ENCODE measurements at places on chromosomes 2 and 18.
A peak's percentile ranks its signal among the peaks of the same experiment; 100 is the strongest.

DNA sequence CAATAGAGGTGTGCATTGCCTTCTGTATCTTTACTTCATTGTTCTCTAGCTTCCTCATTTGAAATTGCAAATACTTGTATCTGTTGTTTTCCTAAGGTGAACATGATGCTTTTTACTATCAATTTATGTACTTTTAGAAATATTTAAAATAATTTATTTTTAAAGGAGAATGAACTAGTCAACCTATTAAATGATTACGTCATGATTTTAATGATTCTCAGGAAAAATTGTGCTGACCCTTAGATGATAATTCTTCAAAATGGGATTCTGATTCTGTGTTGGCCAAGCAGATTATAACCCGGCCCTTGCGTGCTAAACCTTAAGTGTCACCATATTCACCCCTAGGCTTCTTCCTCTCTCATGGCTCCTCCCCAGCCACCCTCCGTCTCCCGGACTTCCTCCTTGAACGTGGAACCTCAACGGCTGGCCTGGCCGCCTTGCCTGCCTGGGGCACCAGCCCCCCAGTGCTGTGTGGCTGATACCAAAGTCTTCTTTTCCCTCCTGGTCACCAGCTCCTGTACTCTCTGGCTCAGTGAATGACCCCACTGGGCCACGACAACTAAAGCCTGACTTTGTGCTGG, 292.0 kb downstream of the GBX2 start:
- no peak for DNase-seq

DNA sequence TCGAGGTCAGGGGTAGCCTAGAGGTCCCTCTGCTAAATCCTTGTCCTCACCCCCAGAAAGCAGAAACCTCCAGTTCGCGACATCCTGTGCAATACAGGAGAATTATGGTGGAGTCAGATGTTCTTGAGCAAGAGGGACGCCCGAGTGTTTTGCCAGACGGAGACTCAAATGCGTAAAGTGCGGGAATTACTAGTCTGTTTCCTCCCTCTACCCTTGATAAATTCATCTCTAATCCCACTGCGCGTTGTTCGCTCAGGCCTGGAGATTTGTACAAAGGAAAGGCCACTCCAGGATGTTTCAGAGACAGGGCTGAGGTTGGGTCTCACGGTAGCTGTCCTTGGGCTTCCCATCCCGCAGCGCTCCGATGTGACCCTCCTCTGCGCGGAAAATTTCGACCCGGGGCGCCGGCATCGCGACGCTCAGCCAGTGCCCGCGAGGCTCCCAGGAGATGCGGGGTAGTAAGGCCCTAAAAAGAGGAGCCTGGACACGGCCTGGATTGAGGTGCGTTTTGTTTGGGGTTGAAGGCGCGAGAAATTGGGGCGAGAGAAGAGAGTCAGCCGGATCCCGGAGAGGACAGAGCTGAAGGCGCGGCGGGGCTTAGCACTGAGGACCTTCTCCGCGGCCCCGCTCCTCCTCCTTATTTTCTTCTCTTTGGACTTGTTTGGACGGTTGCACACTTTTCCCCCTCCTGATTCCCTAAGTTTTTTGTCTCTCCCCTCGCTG, 2.6 kb upstream of the NEUROD1 start:
- DNase-seq = no peak

DNA sequence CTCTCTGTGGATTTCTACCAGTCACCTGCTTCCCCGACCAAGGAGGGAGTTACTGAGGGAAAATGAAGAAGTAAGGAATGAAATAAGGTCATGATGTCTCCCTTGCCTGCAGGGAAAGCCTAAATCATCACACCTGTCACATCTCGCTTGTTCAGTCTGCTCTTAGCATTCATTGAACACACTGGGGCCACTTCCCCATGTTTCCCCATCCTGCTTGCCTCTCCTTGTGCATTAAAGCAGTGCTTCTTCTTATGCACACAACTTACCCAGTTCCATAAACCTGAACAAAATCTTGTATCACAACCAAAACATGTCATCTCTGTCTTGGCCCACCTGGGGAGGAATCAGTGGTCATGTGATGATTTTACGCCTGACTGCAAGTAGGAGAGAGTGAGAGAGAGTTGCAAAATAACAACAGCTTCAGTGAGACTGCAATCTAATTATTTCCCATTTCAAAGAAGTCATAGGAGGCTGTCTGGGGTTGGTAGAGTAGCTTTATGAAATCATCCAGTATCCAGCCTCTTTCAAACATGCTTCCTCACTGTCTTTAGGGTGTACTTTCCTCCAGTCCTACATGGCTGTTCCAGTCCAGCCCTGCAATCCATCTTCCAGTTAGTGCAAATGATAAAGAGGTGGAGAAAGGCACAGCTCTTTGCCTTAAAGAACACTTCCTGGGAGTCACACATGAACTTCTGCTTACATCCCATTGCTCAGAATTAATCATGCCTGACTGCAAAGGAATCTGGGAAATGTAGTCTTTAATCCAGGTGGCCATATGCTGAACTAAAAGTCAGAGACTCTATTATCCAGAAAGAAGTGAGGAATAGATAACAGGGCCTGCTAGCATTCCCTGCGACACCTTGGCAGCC, 220.1 kb downstream of the HAUS1 start:
- peak; percentile 27 for DNase-seq

- no peak for DNase-seq
Measured at GRCh38 chr18:2794159-2794558, 52.6 kb upstream of the EMILIN2 start.

DNA sequence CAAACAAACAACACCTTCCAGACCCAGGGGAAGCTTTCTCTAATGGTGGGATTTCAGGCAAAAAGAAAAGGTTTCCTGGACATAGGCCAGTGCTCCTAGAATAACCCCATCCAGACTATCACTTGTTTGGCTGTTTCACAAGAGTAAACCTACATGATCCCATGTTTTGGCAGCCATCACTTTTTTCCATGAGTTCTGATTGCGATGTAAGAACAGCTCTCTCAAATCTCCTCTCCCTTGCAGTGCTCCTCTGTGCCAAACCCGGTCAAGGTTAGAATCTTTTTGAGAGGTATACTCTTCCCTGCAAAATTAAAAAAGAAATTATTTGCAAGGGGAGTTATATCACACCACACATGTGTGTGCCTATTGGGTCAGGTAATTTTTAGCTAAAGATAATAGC, 11.9 kb downstream of the GRP start:
- DNase-seq = no peak

DNA sequence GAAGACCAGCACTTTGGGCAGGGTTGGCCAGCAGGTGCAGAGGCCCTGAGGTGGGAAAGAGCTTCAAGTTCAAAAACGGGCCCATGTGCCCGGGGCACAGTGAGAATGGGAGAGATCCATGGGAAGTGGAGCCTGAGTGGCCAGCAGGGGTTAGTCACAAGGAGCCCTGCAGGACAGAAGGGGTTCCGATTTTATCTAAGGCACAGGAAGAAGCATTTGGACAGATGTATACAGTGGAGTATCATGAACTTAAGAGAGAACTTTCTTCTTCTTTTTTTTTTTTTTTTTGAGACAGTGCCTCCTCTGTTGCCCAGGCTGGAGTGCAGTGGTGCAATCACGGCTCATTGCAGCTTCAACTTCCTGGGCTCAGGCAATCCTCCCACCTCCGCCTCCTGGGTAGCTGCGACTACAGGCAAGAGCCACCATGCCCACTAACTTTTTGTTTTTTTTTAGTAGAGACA, 24.0 kb downstream of the WIPF1 start:
- no peak for DNase-seq

DNA sequence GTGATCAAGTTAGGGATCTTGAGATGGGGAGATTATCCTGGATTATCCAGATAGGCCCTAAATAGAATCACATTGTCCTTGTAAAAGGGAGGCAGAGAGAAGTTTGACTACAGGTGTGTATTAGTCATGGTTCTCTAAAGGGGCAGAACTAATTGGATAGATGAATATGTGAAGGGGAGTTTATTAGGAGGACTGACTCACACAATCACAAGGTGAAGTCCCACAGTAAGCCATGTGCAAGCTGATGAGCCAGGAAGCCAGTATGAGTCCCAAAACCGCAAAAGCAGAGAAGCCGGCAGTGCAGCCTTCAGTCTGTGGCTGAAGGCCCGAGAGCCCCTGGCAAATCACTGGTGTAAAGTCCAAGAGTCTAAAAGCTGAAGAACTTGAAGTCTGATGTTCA, 275.8 kb downstream of the KCNS3 start:
- no peak for DNase-seq

DNA sequence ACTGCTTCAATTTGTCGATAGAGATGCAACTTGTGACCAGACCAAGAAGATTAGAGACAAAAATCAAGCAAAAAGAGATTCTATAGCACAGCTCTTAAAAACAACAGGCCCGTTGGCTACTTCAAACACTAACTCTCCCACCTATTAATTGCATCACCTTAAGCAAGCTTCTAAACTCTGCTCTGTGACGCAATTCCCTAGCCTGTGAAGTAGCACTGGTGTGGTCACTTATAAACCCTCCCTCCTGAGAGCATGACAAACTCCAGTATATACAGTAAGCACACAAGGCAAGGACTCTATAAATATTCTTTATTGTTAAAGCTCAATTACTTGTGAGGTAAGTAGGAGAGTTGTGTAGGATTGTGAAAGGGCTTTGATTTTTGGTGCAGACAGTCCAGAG, 72.3 kb downstream of the CMPK2 start:
- DNase-seq = no peak

DNA sequence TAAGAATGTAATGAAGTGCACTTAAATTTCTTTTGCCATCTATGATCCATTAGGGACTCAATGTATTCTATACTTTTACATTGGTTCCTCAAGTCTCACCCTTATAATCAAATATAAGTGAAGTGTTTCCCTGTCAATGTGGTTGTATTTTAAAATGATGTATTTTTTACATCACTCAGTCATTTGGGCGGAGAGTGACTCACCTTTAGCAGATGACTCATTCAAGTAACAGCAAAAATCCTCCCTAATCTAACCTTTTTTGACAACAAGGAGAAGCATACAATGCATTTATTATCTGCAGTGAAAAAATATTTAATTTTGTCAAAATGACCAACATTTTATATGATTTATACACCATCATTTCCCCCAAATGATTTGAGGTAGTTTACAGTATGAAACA, 94.4 kb downstream of the FANCL start:
- no peak for DNase-seq

DNA sequence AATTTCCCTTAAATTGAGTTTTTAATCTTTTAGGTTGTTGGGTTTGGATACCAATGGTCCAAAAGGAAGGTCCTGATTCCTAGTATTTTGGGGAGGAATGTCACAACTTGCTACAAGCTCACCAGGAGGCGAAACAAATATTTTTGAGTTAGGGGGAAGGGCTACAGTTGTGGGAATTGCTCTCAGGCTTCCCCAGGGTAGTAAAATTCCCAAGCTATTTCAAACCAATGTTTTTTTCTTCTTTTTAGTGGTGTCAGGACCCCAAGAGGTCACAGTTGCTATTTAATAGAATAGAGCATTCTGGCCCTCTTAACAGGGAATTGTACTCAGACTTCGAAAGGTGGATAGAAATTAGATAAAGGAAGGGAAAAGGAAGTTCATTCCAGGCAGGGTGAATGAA, 68.5 kb upstream of the ST3GAL5 start:
- DNase-seq = no peak

GRCh38 chr2:231245249-231246094, 47.0 kb downstream of the ARMC9 start:
- DNase-seq = no peak

DNA sequence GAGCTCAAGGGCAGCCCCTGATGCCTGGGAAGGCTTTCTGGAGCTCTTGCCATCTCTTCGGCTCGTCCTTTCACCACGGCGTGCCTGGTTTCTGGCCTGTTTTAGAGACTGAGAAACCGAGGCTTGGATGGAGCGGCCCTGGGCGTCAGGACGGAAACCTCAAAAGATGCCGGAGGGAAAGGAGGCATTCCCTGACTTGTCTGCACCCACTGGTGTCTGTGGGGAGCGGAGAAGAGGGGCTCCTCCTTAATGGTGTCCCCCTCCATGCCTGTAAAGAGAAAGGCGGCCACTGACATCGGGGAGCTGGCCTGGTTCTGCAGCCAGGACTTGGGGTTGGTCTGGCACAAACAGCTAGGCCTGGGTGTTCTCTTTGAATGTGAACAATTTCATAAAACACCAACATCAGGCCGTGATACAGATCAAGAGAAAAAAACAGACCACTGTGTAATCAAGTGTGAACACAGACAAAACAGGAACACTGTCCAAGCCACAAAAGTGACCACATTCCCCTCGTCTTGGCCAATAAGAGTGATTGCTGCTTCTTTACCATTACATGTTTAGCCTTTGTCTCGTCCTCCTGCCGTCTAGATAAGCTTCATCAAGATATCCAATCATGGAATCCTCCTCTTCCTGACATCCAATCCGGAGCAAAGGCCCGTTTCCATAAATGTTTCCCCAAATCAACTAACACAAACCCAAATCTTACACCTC, 633 bp upstream of the ILKAP start:
- no peak for DNase-seq

- DNase-seq = no peak
Measured at GRCh38 chr2:15653806-15654726, 62.4 kb downstream of the DDX1 start.

- DNase-seq = no peak
Measured at GRCh38 chr18:5466256-5466655, 77.5 kb downstream of the EPB41L3 start.

DNA sequence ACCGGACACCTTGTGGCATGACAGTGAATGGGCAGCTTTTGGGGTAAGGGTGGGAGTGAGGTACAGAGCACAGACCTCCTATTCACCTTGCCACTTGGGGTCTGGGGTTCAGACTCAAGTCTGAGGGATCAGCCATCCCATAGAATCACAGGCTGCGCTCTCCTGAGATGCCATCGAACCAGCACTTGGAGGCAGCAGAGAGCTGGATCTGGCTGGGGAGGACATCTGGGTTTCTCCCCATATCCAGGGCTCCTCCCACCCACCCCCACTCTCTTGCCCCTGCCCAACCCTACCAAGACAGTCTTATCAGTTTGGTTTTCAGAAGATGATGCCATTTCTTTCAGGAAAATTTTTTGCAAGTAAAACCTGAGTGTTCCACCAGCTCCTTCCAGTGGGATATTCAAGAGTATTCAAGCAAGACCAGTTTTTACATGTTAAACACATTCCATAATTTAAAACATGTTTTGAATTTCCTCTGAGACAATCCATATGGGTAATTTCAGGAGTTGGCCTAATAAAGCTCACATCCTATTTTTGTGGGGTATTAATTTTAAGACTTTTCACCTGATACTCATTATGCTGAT, 29.2 kb upstream of the TEX44 start:
- peak; percentile 72 for DNase-seq

Data from HEK293T (cell line).